Stimulated activated CD4-positive, alpha-beta T cell treated with anti-CD3 and anti-CD28 coated beads, Interleukin-12 subunit alpha, Interleukin-12 subunit beta, amount 100 ng/mL, for 4 hours (primary cell): ENCODE measurements at places on chromosomes 12 and 14.

- DNase-seq: no peak
Measured at GRCh38 chr12:89417246-89417977, 65.1 kb upstream of the DUSP6 start.

GRCh38 chr14:88476214-88476774 lies 78.5 kb downstream of the PTPN21 start:
- no peak for DNase-seq

DNA sequence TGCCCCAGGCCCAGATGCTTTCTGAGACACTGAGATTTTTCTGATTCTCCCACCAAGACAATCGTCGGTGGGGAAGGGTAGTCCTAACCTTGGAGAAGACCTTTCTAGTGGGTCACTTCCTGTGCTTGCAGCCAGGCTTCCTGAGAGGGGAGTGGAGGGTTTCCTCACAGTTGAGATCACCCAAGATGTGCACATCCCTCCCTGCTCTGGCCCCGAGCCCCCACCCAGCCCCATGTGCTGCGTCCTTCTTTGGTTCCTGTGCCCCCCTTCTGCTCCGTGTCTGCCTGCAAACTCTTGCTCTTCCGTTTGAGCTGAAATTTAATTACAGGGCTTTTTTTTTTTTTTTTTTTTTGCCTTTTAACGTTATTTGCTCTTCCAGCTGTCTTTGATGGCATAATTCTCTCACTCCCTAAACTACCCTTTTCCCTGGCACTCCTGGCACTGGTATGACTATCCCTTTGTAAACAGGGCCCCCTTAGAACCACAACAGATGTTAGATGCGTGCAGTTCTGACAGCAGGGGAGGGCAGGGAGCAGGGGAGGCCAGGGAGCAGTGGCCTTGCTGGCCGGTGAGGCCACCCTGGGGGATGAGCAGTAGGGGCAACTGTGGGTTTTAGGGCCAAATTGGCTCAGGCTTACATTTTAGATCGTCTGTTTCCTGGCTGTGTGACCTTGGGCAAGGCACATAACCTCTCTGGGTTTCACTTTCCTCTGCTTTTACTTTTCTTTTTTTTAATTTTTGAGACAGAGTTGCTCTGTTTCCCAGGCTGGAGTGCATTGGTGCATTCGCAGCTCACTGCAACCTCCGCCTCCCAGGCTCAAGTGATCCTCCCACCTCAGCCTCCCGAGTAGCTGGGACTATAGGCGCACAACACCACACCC lies 144.5 kb downstream of the PHETA1 start:
- no peak for DNase-seq

DNA sequence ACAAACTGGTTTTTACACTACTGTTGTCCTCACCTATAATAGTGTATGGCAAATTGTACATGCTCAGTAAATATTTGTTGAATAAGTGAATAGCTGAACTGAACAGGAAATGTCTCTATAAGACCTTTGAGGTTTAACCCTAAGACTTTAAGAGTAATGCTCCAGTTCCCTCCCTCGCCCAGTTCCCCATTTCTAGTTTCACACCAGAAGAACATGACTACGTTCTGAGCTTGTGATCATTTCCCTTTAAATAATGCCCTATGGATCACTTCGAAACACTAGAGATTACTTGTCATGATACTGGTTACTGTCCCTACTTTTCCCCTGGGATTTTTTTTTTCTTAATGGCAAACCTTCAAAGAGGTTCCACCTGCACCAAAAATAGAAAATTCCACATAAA lies 69.3 kb downstream of the PRKD1 start:
- DNase-seq: no peak

GRCh38 chr14:100609331-100609870 lies 22.2 kb upstream of the BEGAIN start:
- no peak for DNase-seq

DNA sequence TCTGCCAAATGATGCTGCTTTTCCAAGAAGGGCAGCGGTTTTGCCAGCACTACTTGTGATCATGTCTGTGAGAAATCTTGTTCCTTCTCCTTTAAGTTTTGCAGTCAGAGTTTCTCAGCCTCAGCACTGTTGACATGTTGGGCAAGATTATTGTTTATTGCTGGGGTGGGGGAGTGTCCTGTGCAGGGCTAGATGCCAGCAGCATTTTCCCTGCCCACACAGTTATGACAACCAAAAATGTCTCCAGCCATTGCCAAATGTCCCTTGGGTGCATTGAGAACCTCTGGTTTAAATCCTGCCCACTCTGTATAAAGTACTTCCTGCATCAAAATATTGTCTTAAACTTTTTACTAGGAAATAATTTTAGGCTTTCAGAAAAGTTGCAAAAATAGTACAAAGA lies 20.0 kb downstream of the TMEM132C start:
- no peak for DNase-seq

- DNase-seq: no peak
Measured at GRCh38 chr14:89245802-89246201, 171.2 kb downstream of the FOXN3 start.

DNA sequence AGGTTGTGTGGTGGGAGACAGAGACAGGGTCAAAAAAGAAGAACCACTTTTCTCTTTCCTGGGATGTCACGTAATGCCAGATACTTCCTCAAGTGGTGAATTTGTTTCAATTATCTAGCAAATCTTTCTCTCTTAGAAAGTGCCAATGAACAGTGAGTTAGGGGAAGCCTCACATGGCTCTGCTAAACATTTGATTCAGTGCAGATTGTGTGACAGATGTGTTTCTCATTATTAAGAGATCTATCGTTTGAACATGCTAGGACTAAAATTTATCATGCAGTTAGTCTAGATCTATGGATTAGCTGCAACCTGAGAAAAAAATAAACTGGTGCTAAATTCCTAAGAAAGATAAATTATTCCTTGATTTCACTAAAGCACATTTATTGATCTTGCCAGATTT lies 247.8 kb downstream of the MDGA2 start:
- no peak for DNase-seq

DNA sequence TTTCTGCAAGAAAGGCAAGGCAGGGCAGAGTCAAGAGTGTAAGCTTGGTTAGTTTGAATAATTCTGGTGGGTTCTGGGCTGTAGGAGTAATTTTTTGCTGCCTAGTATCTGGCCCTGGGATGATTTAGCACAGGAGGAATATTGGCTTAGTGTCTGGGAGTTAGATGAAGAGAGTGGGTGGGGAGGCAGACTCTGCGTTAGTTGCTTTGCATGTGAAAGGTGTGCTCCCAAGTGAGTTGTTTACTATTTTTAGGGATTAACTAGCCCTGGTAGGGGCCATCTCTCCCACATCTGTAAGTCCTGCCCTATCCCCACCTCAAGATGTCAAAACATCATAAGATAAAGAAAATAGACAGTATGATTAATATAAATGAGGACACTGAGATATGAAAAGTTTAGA lies 249.7 kb downstream of the LRIG3 start:
- no peak for DNase-seq

- DNase-seq: peak; percentile 8
Measured at GRCh38 chr12:100267603-100268281, 765 bp downstream of the SCYL2 start.

DNA sequence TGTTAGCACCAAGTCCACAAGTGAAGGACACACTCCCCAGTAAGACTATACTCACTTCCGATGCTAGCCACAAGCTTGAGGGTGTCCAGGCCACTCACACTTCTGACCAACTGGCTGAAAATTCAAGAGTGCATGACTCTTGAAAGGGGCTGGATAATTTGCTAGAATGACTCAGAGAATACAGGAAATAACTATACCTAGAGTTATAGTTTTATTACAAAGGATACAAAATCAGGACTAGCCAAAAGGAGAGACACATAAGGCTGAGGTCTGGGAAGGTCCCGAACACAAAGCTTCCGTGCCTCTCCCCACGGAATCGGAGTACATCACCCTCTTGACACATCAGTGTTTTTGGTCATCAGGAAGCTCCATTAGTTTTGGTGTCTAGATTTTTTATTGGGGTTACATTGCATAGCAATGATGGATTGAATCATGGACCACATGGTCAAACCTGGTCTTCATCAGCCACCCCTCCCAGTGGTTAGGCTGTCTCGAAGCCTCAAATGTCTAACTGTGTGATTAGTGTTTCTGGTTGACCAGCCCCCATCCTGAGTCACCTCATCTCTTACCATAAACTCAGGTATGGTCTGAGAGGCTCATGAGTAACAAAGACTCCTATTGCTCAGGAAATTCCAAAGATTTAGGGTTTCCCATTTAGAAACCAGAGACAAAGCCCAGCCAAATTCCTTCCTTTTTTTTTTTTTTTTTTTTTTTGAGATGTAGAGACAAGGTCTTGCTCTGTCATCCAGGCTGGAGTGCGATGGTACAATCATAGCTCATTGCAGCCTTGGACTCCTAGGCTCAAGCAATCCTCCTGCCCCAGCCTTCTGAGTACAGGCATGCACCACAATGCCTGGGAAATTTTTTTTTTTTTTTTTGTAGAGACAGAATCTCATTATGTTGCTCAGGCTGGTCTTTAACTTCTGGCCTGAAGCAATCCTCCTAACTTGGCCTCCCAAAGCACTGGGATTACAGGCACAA lies 472.0 kb upstream of the TBX3 start:
- no peak for DNase-seq

DNA sequence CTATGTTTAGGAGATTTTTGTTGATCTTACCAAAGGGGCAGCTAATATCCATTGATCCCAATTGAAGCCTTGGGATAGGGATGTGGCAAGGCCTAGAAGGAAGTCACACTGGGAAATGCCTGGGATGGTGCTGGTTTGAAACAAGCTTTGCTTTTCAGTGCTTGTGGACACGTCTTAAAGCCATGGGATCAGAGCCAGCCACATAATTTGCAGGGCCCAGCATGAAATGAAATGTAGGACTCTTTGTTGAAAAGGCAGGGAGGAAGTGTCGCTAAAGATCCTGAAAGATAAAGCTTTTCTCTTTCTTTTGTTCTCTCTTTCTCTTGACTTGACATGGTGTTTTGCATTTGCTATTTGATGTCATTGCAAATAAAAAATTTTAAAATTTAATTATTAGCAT lies 5.0 kb downstream of the TTC9 start:
- DNase-seq: no peak

- no peak for DNase-seq
Measured at GRCh38 chr12:31751085-31751484, 22.3 kb upstream of the AMN1 start.

DNA sequence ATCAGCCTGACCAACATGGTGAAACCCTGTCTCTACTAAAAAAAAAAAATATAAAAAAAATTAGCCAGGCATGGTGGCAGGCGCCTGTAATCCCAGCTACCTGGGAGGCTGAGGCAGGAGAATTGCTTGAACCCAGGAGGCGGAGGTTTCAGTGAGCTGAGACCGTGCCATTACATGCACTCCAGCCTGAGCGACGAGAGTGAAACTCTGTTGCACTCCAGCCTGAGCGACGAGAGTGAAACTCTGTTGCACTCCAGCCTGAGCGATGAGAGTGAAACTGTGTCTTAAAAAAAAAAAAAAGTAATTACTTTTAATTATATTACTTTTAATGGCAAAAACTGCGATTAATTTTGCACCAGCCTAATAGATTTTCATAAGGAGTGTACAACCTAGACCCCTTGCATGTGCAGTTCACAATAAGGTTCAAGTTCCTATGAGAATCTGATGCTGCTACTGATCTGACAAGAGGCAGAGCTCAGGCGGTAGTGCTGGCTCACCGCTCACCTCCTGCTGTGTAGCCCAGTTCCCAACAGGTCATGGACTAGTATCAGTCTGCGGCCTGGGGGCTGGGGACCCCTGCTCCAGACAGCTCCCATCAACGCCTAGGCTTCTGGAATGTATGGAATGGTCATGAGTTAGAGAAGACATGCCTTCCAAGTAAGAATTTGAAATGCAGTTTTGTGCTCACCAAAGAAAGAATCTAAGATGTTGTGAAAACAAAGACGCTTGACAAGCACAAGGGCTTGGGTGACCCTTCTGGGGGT lies 10.1 kb downstream of the LTB4R start:
- DNase-seq: no peak

DNA sequence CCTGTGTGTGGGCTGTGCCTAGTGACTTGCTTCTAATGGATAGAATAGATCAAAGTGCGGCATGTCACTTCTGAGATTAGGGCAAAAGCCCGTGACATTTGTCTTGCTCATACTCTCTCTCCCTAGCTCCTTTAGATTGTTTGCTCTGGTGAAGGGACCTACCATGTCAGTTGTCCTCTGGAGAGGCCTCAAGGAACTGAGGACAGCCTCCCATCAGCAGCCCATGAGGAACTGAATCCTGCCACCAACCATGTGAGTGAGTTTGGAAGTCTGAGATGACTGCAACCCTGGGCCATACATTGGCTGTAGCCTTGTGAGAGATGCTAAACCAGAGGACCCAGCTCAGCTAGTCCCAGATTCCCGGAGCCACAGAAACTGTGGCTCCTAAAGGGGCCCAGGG lies 101.6 kb upstream of the ESRRB start:
- no peak for DNase-seq

DNA sequence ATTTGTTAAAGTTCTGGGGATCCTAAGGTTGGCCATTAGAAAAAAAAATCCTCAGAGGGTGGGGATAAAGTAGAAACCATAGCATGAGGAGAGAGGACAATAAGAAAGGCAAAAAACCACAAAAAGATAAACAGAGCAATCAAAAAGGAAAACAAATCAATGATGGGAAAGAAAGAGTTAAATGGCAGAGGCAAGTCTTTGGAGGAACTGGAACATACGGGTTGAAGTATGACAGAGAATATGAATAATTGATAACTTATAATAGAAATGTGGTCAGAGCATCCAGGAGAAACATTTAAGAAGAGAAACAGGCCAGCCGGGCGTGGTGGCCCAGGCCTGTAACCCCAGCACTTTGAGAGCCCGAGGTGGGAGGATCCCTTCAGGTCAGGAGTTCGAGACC lies 17.8 kb upstream of the SALL2 start:
- no peak for DNase-seq

DNA sequence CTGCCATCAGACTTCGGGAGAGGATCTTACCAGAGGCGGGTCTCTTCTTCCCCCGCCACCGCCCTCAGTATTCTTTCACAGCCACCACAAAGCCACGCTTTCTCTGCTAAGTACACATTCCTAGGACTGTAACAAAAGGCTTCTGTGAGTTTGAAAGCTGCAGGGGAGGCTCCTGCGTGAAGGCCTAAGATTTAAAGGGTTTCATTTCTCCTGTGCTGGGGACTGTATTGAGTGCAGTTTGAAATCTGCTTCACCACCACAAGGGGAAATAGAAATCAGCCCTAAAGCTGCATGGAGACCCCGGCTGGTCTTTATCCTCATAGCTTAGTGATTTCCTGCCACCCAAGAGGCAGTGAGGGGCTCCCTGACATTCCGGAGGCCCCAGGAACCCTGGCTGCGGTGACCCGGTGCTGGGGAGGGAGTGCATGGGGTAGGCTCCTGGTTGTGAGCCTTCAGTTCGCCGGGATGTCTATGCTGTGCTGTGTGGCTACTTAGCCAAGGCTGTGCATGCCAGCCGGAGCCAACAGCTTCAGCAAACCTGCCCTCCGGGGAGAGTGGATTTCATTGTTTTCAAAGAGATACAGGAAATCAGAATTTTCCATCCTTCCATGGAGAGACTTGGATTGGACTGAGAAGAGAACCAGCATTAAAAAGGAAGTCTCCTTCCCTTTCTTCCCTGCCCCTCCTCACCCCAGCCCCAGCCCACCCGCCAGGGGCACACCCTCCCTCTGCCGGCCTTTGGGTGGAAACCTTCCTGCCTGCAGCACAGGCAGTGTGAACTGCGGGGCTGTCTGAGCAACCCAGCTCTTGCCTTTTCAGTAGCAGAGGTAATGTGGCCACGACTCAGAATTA lies 163.3 kb downstream of the ETV6 start:
- DNase-seq: no peak

GRCh38 chr12:64890873-64891468 lies 66.5 kb downstream of the TBC1D30 start:
- DNase-seq: no peak
